ENCODE measurements at places on chromosomes 12 and 14.

- no peak for DNase-seq
These were observed 874.5 kb downstream of the FLRT2 start for GRCh38 chr14:86404425-86404824.

DNA sequence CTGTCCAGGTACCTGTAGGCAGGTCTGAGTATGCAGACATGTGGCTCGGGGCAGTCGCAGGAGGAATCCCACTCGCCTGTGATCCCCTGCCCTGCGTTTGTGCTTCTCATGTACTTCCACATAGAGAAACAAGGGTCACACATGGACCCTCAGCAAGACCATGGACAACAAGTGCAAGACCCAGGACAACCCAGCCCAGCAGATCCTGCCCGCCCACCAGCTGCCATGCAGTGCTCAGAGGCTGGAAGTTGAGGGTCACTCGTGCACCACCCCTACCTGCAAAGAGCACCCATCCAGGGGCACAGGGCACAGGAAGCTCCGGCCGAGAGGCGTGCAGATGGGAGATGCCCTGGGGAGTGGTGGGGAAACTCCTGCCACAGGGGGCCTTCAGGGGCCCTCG is 67.5 kb upstream of the C14orf180 start:
- no peak for DNase-seq

- DNase-seq: no peak
These were observed 4.8 kb upstream of the ING4 start for GRCh38 chr12:6667559-6668210.

DNA sequence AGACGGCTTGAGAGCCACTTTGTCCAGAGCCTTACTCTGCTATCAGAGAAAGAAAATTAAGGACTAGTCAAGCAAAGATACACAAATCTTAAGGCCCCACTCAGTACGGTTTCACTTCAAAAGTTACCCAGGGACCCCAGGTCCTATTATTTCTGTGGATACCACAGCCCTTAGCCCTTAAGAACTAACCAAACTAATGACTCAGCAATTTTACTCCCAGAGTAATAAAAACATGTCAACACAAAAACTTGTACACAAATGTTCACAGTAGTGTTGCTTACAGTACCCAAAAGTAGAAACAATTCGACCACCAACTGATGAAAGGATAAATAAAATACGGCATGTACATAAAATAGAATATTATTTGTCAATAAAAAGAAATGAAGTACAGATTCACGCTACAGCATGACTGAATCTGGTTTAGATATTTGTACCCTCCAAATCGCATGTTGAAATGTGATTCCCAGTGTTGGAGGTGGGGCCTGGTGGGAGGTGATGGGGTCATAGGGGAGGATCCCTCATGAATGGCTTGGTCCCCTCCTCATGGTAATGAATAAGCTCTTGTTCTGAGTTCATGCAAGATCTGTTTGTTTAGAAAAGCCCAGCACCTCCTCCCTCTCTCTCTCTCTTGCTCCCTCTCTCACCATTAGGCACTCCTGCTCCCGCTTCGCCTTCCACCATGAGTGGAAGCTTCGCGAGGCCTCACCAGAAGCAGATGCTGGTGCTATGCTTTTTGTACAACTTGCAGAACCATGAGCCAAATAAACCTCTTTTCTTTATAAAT is 30.5 kb downstream of the AREL1 start:
- no peak for DNase-seq

DNA sequence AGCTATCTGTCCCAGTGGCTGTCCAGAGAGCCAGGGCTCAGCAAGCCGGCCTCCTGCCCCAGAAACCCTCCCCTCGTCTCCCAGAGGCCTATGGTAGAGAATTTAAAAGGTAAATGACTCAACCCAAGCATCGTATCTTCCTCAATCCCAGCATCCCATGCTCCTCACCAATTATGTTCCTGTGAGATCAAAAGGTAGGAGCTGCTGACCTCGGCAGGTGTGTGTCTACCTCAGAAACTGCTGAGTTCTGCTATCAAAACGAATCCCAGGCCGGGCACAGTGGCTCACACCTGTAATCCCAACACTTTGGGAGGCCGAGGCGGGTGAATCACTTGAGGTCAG is 49.3 kb downstream of the FOXN3 start:
- no peak for DNase-seq

GRCh38 chr12:100494538-100494937 is 20.9 kb downstream of the NR1H4 start:
- DNase-seq: no peak

DNA sequence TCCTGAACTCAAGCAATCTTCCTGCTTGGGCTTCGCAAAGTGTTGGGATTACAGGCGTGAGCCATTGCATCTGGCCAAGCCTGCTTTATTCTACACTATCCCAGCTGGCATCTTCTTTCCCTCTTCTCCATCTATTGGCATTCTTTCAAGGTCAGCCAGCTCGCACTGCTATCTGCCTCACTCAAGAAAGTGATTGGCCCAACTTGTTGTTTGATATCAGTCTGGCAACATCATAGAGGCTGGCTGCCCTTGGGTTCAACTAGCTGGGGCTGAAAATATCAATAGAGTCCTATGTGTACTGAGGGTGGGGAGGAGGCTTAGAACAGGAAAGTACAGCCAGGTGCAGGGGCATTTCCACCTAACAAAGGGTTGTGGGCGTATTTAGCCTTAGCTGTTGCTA is 17.1 kb downstream of the GMFB start:
- no peak for DNase-seq

DNA sequence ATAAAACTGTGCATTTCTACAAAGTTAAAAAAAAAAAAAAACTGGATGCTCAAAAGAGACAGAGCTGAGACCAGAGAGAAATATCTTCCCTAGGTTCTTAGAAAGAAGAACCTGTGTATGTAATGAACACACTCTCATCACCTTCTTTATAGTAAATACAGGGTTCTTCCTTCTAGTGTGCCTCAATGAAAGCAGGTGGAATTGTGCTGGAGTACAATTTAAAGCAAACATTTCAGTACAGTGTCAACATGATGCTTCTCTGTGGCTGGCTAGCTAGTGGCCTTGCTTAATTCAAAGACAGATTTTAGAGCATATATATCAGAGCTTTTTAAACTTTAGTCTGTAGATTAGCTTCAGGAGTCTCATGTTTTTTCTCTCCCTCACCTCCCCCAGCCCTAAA is 249.8 kb upstream of the ARHGAP5 start:
- DNase-seq: no peak

GRCh38 chr14:60637479-60638315 is 11.6 kb downstream of the SIX1 start:
- DNase-seq: no peak

- no peak for DNase-seq
These were observed 621 bp upstream of the ANAPC7 start for GRCh38 chr12:110403976-110404682.

- no peak for DNase-seq
These were observed 6.2 kb downstream of the SERPINA1 start for GRCh38 chr14:94382099-94382715.

GRCh38 chr12:113115455-113116126 is 20.0 kb downstream of the RASAL1 start:
- no peak for DNase-seq

GRCh38 chr12:92363295-92364146 is 217.9 kb upstream of the BTG1 start:
- no peak for DNase-seq

- DNase-seq: no peak
These were observed 29.4 kb upstream of the SLC38A1 start for GRCh38 chr12:46298261-46298660.

- no peak for DNase-seq
These were observed 688 bp downstream of the C12orf71 start for GRCh38 chr12:27081668-27082111.

GRCh38 chr12:52204931-52205505 is 13.2 kb upstream of the KRT80 start:
- no peak for DNase-seq

DNA sequence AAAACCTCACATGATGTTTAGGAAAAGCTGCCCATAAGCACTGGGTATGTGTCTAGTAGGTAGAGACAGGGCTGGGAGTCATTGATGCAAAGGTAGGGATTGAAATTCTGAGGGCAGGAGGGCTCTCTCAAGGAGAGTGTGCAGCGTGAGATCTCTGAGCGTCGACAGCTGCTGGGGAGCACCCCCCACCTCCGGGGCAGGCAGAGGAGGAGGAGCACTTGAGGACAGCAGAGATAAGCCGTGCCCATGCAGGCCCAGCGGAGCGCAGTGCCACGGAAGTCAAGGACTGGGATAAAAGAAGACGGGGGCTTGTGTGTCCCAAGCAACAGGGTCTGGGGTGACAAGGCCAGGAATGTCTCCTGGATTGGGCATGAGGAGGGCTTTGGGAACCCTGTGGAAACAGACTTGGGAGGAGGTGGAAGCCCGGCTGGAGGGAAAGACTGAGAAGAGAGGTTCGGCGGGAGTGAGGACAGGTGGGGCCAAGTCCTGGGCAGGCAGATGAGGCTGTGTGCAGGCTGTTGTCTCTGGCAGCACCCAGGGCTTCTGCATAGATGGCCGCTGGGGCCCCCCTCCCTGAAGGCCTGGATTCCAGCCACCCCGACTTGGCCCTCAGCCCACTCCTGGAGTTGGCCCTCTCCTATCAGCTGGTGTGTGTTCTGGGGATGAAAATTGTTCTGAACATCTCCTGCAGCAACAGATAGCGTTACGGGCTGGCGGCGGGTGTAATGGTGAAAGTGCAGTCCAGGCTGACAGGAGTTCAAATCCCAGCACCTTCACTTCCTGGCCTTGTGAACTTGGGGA is 1.9 kb downstream of the CACNA2D4 start:
- no peak for DNase-seq

DNA sequence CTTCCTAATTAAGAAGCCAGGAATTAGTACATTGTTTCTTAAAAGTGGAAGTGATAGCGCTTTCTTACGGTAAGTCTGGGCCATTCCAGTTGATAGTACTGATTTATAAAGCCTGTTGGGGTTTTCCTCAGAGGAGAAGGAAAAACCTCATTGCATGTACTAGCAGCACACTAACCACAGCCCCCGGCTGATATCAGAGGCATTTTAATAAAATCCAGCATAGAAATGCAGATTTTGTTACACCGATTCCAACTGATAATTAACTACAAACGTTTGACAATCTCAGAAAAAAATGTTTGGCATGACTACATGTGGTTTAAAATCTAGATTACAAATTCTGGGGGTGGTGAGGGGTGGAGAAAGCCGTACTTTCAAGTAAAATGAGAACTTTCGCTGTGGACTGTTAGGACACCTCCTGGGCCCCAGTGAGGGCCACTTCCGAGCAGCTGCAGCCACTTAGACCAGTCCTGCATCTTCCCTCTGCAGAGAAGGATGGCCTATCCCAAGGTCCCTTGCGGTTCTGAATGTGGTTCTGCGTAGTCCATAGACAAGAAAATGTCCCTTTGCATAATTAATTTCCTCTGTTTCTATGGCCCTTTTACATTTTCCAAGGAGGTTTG is 374.4 kb downstream of the NUAK1 start:
- no peak for DNase-seq

GRCh38 chr14:21882226-21882625 is 208.6 kb upstream of the OR4E1 start:
- no peak for DNase-seq

- DNase-seq: no peak
These were observed 118.4 kb downstream of the SUDS3 start for GRCh38 chr12:118494776-118495175.

DNA sequence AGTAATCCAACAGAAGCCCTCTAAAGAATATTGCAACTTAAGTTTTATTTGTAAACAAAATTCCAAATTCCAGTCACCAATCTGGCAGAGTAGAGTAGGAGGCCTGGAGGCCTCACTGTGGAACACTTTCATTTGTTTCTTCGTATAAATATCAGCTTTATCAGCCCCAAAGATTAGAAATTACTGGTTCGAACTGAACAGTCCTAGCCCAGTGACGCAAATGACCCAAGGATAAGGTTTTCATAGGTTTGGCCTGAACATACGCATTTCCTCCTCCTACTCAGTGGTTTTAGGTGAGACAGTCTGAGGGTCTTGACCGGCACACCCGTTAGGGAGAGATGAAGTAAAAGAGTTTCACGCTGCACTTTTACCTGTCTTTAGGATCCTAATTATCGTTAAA is 1.7 kb downstream of the CDC42BPB start:
- DNase-seq: no peak

DNA sequence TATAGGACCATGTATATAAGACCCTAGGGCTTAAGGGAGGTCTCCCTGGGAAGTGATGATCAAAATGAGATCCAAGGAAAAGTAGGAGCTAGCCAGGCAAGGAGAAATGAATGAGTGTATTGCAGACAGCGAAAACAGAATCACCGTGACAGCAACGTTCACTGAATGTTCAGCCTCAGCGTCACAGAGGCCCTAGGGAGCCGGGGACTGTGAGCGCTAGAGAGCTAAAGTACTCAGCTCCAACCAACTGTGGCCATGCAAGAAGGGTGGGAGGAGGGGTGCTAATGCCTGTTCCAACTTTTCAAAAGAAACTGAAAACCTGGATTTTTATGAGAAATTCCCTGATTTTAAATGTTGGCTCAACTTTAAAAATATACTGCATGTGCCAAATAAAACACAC is 105.5 kb upstream of the CCND2 start:
- no peak for DNase-seq

GRCh38 chr14:44830371-44830770 is 131.4 kb downstream of the KLHL28 start:
- no peak for DNase-seq

- no peak for DNase-seq
These were observed 2.9 kb downstream of the TMEM121 start for GRCh38 chr14:105529319-105529568.

- DNase-seq: peak; percentile 19
These were observed 364.5 kb downstream of the PAWR start for GRCh38 chr12:79326222-79326621.

DNA sequence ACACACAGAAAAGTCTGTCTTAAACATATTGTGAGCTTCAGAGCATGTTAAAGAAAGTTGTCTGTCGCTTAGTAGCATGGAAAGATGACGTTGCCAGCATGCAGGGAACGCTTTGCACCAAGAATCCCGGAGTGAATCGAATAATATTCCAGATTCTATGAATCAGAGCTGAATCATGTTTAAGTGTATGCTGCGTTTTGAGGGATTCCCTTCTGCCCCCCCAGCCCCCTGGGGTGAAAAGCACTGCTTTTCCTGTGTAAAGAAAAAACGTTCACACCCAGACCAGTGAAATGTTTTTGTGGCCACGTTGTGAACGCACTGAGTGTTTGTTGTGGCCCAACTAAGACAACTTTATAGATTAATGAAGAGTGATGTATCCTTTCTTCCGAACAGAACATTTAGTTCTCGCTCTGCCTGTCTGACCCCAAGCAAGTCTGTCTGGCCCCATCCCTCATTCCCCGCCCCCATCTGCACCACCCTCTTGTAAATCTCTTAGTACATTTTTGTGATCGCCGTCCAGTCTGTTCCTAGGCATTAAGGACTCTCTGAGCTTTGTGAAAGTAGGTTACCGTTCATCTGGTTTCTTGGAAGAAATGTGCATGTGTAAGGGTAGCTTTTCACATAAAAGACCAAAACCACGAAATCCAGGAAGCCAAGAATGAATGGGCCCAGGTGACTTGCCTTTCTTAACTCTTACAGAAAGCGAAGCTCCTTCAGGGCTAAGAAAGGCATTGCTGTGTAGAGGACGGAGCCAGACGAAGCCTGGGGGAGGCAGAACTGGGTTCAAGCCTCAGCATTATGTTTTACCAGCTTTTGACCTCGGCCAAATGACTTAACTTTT is 103.0 kb downstream of the SAMD4A start:
- DNase-seq: no peak

- DNase-seq: no peak
These were observed 18.8 kb downstream of the RPH3A start for GRCh38 chr12:112810235-112810917.
